ENCODE measurements at places on chromosomes 2 and 18.

DNA sequence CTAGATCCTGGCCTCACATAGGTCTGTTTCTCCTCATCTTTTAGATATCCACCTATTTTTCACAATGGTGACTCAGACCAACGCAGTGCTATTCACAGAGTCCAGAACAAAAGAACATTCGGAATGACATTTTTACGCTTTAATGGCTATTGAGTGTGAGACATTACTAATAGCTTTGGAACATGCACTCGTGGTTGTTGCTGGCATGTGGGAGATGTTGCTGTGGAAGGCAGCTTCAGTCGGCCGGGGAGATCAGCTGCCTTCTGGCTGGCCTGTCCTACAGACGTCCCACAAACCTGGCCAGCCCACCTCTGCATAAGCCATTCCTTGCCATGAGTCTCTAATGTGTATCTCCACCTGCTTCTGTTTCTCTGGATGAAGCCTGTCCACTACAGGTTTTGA, 3.4 kb downstream of the MBP start:
- DNase-seq = no peak

DNA sequence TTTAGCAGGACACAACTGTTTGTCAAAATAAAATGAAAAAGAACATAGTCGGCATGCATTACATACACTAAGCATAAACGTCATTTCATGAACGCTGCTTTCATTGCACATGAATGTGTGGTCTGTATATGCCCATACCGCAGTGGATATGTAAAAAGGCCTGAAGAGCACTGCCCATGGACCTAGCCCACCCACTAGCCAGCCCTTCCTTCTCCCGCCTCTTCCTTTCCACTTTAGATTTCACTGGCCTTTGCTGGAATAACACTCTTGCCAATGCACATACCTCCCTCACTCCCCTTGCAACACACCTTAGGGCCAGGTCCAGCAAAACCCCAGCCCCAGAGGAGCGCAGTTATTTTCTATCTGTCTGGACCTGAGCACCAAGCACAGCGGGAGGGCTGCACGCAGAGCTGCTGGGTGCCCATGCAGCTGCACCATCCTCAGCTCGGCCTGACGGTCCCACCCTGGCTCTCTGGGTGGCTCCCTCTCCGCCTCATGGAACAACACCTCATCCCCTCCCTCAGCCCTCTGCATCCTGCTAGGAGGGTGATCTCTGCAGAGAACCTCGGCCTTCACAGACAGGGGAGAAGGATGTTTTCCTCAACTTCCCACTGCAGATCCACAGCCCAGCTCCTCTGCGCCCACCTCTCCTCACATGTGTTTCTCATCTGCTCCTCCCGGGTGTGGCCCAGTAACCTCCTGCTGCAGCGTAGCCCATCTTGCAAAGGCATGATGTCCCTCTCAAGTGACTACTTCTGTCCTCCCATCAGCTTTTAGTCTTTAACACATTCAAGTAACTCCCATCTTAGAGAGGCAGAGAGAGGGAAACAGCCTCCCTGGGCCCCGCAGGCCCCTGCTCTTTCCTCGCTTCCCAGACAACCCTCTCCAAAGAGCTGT, 72.7 kb downstream of the FBXO15 start:
- DNase-seq = no peak

GRCh38 chr2:19525313-19525712, 166.9 kb upstream of the OSR1 start:
- DNase-seq = no peak

GRCh38 chr2:6590442-6590841, 275.3 kb downstream of the CMPK2 start:
- DNase-seq = no peak

DNA sequence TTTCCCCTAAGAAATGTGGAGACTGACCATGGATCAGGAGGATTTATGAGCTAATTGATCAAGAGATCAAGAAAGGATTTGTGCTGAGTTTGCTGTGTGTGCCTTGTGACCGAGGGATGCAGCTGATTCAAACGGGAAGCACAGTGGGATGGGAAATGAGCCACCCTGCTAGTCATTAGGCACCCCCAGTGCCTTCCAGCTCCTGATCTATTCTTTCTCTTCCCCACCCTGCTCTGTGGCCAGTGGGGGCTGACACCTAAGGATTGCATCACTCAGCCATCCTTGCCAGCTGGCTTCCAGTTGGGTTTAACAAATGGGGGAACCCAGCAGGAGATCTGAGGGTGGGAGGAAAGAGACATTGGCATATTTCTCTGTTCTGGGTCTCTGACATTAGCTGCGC, 132.2 kb upstream of the CXCR4 start:
- no peak for DNase-seq

DNA sequence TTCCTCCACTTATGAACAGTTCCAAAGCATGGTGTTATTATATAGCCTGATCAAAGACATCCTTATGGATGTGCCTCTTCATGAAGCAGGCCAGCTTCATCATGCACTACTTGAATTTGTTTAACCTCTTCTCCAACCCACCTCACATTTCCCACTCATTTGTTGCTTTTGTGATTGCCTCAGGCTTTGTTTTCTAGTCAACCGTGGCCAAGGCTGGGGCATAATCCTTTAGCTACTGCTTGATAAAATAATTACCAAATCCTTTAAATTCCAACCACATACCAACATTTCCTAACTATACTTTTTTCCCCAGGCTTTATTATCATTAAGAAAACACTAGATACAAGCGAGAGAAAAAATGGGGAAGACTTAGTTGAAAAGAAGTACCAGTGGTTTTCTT, 39.6 kb upstream of the SCN1A start:
- no peak for DNase-seq

DNA sequence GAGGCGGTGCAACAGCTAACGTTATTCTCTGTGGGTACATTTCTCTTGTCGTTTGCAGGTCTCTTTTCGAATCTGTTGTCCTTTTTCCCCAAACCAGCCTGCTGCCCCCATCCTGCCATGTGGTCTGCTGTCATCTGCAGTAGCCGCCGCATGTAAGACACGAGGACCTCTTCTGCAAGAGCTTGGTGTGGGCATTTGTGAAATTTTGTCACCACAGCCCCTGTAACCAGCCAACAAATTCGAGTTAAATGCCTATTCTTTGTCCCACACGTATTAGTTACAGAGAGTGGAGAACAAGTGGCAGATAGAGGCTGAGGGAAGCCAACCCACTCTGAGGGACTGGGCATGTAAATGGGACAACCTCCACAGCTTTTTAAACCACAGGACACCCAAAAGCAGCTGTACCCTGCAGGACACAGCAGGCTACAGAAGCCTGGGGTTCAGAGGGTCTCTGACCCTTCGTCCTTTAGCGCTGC, 35.0 kb downstream of the ITGA6 start:
- no peak for DNase-seq

DNA sequence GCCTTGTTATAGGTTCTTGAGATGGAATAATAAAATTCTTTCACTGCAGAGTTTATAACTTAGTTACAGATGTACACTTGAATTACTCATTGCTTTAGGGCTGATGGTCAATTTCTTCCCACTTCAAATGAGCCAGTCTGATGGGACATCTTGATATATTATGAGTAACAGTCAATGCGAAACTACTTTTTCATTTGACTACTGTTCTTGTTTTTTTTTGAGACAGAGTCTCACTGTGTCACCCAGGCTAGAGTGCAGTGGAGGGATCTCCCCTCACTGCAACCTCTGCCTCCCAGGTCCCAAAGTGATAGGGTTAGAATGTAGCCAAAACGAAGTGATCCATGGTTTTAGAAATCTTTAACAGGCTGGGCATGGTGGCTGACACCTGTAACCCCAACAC, 57.1 kb downstream of the ST3GAL5 start:
- no peak for DNase-seq

DNA sequence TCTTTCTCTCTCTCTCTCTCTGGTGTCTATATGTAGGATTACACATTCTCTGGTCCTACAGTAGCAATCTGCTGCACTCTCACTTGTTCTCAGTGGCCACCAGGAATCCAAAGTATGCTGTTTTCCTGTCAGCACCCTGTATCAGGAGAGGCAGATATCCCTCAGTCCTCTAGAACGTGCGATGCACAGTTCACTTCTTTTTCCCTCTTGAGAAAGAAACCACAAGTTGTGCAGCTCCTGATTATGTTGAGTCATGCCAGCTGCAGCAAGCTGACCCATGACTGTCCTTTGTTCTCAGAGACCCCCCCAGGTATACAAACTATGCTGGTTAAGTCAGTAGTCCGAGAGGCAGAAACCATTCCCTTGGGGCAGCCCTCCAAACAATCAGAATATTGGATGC, 54.6 kb downstream of the LANCL1 start:
- no peak for DNase-seq

GRCh38 chr2:127153691-127154158, 46.8 kb upstream of the BIN1 start:
- DNase-seq = no peak

GRCh38 chr18:76351961-76352581, 143.0 kb downstream of the ZNF516 start:
- no peak for DNase-seq

GRCh38 chr2:174473796-174474195, 13.0 kb downstream of the GPR155 start:
- no peak for DNase-seq

All from central memory CD4-positive, alpha-beta T cell (primary cell).